ENCODE measurements at places on chromosomes 1 and 21.

- no peak for DNase-seq
Observed at GRCh38 chr21:42107177-42107880, 36.2 kb downstream of the UMODL1 start.

GRCh38 chr21:42373196-42373907 lies 7.0 kb upstream of the TFF1 start:
- no peak for DNase-seq

DNA sequence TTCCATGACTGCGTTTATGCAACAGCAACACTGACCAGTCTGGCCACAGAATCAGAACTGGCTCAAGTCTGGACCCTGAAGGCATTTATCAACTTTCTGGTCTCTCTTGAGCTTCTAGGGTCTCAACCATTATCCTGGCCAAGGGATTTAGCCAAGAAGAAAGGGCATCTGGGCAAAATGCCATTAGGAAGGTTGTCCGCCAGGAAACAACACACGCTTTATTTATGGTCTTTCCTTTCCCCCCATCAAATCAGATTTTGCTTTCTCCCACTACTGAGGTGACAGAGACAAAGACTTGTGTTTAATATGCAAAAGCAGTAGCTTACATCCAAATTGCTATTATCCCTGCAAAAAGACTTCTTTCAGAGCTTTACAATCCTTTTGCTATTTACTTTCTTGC lies 81.6 kb upstream of the PPP2R5A start:
- no peak for DNase-seq

- no peak for DNase-seq
Observed at GRCh38 chr1:51744506-51745303, 127.8 kb downstream of the OSBPL9 start.

DNA sequence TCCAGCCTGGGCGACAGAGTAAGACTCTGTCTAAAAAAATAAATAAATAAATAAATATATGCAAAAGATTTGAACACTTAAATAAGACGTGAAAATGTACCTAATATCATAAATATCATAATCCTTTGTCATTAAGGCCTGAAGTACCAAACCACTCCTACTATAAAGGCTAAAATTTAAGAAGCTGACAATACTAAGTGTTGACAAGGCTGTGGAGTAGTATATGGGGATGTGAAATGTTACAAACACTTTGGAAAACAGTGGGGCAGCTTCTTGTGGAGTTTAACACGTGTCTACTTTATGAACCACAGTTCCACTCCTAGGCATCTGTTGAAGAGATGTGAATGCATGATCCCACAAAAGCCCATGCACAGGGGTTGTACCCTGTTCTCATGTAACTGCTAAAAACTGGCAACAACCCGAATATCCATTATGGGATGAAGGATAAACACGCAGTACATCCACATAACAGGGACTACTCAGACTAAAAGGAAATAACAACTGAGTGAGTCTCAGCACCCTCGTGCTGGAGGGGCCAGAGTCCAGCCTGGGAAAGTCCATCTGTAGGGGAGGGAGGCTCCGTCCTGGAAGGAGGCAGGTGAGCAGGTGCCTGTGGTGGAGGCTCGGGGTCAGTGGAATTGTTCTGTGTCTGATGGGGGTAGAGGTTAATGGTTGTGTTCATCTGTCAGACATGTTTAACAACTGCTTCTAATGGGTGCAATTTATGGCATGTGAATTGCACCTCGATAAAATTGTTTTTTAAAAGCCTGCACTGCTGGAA lies 6.7 kb upstream of the SLC19A1 start:
- no peak for DNase-seq

GRCh38 chr1:21332554-21333311 lies 42.5 kb upstream of the ECE1 start:
- no peak for DNase-seq

DNA sequence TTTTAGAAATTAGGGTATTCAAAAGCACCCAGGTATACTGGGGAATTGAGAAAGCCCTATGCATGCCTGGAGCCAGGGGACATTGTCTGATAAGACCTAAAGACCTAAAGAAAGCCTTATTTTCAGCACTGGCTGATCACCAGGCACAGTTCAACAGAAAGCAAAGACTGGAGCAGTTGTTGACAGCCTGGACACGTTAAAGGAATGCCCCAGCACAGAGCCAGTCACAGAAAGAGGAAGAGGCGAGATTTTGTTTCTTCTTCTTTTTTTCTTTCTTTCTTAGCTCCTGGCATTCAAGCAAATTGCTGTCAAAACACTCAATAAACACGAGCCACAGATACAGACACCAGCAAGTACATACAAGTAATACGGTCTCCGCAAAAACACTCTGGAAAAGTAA lies 40.4 kb downstream of the RNF187 start:
- no peak for DNase-seq

DNA sequence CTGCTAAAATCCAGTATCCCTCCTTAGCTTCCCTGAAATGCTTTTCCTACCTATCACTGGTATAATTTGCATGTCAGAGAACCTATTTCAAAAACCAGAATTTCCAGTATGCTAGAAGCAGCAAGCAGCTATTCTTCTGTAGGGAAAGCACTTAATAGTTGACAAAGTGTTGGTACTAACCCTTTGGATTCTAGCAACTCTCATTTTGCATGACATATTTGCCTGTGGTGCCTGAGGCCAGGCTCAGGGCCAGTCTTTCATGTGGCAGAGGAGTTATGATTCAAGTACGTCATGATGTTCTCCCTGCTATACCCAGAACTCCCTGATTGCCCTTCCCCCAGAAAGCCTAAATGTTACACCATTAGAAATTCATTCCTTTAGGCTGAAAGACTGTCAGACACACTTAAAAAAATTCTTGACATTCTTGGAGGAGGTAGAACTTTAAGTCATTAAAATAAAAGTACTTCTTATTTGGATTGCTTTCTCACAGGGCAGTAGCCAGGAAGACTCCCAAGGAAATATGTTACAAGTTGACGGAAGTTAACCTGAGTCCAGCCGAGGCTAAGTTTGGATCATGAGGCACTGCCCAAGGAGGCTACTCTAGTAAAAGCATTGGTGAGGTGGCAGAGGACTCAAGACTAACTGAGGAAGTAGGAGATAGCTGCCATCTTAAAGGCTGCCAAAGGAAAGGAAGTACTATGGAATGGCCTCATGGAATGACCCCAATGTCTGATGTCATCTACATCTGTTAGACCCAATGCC lies 298.4 kb upstream of the SPAG17 start:
- no peak for DNase-seq

GRCh38 chr1:108779455-108779854 lies 33.0 kb downstream of the STXBP3 start:
- DNase-seq: no peak

DNA sequence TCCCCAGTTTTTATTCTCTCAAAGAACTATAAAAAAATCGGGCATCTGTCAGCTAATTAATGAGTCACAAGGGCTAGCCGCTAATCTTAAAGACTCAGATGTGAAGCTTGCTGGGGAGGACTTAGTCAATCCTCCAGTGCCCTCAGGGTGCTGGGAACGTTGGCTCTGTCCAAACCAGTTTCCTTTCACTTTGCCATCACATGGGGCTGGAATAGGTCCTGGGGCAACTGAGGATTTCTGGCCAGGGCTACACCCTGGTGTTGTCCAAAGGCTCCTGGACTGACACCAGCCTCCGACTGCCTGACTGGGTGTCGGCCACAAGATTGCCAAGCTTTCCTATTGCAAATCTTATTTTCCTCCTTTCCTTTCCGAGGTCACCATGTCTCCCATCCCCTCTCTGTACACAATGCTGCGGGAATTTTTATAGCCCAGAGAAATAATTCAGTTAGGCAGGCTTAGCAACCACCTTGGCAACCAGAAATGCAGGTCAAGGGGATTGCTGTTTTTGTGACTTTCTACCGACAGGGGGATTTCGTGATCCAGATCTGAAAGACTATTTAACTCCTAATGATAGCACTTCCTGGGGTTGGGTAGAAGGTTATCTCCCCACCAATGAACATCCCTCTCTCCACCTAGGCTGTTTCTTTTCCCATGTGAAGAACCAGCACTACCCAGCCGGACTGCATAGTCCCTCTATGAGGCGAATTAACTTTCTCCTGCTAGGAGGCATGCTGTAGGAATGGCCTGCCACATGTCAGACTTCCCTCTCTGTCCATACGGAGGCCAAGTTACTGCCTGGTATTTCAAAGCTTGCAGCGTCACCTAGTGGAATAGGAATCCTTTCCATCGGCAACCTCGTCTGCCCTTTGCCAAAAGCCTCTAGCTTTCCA lies 29.9 kb upstream of the CTBS start:
- no peak for DNase-seq

GRCh38 chr1:26719205-26719604 lies 23.4 kb downstream of the ARID1A start:
- no peak for DNase-seq

GRCh38 chr1:37905727-37906126 lies 41.1 kb downstream of the INPP5B start:
- no peak for DNase-seq

- no peak for DNase-seq
Observed at GRCh38 chr1:97158691-97159096, 437.1 kb downstream of the PTBP2 start.

GRCh38 chr1:153629971-153630370 lies 1.7 kb downstream of the S100A1 start:
- peak; percentile 30 for DNase-seq

DNA sequence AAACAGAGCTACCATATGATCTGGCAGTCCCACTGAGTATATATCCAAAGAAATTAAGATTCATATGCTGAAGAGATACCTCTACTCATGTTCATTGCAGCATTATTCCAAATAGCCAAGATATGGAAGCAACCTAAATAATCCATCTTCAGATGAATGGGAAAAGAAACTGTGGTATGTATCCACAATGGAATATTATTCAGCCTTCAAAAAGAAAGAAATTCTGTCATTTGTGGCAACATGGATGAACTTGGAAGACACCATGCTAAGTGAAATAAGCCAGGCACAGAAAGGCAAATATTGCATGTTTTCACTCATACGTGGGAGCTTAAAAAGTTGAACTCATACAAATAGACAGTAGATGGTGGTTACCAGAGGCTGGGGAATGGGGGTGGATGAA lies 47.8 kb downstream of the UBE4B start:
- DNase-seq: no peak

DNA sequence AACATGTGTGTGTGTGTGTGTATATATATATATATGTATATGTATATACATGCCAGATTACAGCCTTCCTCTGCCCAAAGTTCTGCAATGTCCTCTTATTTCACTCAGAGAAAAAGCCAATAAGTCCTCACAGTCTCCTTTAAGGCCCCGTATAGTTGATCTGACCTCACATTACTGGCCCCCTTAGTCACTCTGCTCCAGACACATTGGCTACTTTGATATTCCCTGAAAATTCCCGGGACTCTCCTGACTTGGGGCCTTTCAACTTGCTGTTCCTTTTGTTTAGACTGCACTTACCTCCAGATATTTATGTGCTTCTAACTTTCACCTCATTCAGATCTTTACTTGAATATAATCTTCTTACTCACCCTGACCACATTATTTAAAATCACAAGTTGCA lies 4.2 kb upstream of the BSDC1 start:
- no peak for DNase-seq

DNA sequence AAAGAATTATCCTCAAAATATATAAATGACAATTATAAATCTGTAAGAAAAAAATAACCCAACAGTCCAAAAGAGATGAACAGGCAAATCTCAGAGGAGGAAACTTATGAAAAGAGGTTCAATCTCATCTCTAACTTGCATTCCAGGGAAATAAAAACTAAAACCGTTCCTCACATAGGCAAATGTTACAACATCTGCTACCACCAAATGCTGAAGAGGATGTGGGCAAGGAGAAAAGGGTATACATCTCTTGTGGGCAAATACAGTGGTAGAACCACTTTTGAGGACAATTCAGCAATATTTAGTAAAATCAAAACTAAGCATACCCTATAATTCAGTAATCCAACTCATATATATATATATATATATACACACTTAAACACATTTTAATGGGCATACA lies 33.7 kb upstream of the SGIP1 start:
- no peak for DNase-seq

All from D341Med (cell line).